MG63 (cell line): ENCODE measurements at places on chromosomes 7 and 10.

DNA sequence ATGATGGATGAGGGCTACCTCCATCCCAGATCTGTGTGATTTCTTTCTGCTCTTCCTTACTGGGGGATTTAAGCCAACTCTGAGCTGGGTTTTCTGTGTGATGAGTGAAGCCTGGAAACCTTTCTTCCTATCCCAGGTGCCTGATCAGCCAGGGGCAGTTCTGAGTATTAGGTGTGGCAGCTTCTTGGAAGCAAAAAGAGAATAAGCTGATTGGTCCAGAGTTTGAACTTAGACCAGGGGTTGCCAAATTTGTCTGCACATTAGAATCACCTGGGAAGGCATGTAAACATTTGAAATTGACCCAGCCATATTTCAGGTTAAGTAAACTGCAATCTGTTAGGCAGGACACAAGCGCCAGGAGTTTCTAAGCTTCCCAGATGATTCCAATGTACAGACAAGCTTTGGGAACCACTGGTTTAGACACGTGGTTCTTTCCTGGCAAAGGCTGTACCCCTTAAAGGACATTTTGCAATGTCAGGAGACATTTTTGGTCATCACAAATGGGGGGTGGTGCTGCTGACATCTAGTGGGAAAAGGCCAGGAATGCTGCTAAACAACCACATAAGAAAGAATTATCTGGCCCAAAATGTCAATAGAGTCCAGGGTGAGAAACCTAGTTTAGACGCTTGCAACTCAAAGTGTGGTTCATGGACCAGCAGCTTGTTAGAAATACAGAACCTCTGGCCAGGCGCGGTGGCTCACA is 160.5 kb upstream of the GHITM start:
- no peak for DNase-seq

DNA sequence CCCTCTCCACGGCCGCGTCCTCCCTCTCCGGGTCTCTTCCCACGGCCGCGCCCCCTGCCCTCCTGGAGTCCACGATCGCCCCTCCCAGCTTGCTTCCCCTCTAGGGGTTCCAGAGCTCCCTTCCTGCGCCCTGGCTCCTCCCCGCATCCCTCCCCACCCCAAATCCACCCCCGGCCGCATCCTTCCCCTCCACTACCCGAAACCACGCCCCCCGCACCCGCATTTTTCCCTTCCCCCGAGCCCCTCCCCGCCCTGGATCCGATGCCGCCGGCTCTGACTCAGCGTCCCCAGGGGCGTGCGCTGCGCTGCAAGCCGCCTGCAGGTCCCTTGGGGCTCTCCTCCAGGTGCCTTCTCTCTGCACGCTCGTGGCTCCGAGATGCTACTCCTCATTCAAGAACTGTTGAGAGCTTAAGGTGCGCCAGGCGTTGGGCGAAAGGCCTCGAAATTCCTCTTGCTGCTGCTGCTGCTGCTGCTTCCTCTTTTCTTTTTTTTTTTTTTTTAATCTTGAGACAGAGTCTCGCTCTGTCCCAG is 372 bp upstream of the TMEM130 start:
- peak; percentile 35 for DNase-seq

DNA sequence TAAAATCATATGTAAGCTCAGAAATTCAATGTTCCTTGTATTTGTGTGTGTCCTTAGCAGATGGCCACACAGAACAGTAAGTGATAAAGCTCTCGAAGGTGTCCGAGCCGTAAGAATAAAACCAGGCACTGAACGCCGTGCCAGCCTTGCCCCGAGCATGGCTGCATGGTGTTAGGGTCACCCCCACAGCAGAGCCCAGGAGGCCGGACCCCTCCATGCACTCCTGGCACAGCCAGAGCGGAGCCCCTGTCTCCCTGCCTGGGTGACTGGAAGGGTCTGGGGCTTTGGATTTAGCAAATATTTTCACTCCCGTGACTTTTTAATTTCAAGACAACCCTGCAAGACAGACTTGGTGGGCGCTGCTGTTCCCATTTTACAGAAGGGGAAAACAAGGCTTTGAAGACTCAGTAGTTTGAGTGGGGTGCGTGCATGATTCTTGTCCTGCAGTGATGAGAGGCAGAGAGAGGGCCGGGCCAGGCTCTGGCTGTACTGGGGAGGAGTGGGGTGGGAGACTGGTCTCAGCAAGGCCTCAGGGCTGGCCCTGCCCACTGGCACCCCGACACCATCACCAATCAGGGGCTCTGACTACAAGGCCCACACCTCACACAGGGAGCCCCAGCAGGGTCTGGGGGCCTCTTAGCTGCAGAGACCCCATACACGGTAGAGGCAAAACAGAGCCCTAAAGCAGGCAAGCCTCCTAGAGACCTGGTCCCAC is 39.4 kb downstream of the VIPR2 start:
- DNase-seq: no peak

DNA sequence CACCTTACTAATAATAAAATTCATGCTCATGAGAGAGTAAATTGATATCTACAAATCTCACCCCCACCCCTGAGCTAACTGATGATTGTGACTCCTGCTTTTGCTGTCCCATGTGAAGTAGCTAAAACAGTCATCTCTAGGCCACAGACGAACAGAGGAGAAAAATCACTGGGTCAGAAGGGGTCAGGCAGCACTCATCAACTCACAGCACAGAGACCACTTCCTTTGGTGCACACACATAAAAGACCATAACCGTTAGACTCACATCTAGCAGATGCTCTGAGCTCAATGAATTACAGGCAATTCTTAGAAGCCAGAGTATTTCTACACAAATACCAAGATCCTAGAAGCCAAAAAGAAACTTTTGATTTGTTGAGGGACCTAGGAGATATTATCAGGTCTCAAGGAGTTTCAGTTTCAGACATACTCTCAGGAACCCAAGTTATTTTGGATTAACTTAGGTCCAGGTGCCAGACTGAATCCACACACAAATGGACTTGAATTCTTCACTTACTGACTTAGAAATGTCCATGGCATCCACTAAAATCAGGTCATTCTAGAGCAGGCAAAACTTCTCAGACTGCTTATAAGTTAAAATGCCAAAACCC is 65.0 kb upstream of the TES start:
- DNase-seq: no peak

- DNase-seq: peak; percentile 29
These were observed 48.2 kb upstream of the AMPH start for GRCh38 chr7:38679419-38679818.

DNA sequence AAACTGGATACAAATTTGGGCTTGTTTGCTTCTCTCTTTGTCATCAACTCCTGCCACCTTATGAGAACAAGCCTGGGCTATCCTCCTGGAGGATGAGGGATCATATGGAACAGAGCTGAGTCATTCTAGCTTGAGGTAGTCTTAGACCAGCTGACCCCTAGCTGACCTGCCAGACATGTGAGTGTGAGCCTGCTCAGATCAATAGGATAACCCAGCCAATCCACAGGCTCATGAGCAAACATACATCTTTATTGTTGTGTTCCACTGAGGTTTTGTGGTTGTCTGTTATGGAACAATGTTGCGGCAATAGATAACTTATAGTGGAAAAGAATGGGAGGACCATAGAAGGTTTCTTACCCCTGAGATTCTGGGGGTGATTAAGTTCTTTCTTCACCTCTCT is 54.5 kb upstream of the FAM180A start:
- no peak for DNase-seq

- peak; percentile 45 for DNase-seq
These were observed 17.7 kb downstream of the CLIP2 start for GRCh38 chr7:74306730-74307469.

DNA sequence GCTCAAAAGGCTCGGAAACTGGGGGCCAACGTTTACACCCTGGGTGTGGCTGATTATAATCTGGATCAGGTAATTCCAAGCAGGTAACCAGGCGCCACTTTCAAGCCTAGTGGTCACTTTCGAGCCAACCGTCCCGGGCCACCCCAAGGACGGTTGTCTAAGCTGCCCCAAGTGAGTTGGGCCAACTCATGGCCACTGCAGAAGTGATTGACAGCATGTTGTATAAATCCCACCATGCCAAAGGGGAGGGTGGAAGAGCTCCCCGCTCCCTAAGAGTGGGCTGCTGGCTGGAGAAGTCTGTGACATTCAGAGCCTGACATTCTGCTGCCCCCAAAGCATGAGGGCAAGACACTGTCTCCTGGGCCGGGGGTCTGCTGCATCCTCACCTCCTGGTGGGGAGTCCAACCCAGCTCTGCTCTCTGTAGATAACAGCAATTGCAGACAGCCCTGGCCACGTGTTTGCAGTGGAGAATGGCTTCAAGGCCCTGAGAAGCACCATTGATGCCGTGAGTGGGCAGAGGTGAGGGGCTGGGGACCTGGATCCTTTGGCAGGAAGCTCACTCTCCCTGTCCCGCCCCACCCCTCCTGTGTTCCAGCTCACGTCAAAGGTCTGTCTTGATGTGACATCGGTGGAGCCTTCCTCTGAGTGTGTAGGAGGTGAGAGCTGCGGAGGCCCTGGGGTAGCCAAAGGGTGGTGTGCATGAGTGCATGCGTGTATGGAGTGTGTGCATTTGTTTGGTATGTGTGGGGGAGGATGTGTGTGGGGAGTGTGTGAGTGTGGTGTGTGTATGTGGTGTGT is 10.8 kb downstream of the ANTXRL start:
- DNase-seq: no peak

GRCh38 chr7:37376386-37376785 is 72.3 kb downstream of the ELMO1 start:
- no peak for DNase-seq

GRCh38 chr10:74333174-74333573 is 182.2 kb downstream of the ADK start:
- no peak for DNase-seq

- DNase-seq: peak; percentile 70
These were observed 18.4 kb downstream of the ADAM8 start for GRCh38 chr10:133258066-133258817.

- no peak for DNase-seq
These were observed 252.5 kb downstream of the TNS3 start for GRCh38 chr7:47329320-47329926.

- no peak for DNase-seq
These were observed 250.2 kb downstream of the BUB3 start for GRCh38 chr10:123404357-123404756.

DNA sequence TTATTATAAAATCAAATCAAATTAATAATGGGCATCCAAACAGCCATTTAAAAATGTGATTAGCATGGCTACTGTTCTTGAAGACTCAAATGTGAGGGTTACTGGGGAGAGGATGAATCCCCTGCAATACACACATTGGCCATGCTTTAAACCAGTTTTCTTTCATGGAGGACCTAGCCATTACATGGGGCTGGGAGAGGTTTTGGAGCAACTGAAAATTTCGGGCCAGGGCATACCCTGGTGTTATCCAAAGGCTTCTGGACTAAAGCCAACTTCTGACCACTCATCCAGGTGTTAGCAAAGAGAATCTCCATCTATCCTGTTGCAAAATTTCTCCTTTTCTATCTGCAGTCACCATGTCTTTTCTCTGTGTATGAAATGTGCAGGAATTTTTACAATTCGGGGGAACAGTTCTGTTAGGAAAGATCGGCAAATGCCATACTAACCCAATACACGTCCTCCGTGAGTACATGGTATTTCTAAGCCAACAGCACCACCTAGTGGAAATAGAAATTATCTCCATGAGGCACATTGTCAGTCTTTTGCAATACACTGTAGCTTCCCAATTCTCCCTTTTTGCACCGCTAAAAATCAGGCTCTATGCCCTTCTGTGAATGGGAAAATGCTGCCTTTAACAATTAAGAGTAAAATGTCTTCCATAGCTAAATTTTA is 47.0 kb upstream of the ZNF107 start:
- DNase-seq: no peak

DNA sequence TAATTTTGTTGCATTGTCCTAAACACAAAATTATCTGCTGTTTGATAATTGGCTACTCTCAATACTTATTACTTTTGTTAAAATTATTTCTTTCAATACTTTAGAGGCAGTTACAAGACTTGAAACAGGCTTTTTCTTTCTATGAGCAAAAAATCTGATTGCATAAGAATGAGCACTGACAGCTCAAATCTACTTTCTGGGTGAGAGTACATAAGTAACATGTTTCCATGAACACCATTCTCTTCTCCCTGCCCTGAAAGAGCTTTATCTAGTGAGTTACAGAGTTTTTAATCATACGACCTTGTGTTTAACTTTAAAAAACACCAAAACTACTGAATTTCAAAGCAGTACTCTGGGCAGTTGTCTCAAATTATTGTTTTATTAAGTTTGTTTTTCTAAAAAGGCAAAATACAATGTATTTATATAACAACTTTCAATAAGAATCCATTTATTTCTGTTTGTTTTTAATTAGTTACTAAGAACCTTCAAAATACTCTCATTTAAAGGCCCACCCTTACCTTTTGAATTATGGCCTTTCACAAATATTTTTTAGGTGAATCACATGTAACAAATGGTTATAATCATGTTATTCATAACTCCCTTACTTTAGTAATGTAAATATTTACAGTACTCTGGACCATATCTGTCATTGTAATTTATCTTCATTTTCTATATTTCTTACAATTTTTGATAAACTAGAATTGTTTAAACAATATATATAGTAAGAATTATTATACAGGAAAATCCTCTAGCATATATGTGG is 23.0 kb upstream of the TFAM start:
- no peak for DNase-seq

DNA sequence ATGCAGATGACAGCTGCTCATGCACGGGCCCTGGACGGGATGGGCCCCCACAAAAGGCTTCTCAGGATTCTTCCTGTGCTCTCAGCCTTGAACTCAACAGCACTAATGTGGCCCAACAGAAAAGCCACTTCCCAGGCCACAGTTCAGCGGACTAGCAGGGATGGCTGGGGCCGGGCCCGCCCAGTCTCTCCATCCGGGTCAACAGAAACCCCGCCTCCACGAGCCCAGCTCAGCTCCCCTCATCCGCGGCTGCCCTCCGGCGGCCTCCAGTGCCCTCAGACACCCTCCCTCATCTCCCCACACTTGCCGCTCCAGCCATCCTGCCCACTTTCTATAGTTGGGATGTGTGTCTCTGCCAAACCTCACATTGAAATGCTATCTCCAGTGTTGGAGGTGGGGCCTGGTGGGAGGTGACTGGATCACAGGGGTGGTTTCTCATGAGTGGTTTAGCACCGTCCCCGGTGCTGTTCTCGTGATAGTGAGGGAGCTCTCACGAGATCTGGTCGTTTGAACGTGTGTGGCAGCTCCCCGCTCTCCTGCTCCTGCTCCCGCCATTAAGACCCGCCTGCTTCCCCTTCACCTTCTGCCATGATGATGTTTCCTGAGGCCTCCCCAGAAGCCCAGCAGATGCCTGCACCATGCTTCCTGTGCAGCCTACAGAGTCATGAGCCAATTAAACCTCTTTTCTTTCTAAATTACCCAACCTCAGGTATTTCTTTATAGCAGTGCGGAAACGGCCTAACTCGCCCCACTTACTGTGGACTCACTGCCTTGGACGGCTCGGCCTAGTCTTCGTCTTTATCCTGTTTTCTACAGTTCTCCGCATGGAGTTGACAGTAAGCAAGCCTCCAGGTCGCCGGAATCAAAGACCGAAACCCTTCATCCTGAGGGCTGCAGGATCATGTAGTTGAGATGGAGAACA is 169.9 kb upstream of the RNF32 start:
- no peak for DNase-seq

- DNase-seq: no peak
These were observed 107.0 kb downstream of the LARP4B start for GRCh38 chr10:824497-824896.

GRCh38 chr7:36216063-36216684 is 63.1 kb downstream of the EEPD1 start:
- DNase-seq: peak; percentile 65
